HepG2 (cell line): ENCODE measurements at places on chromosomes 5 and 9. TPM values are rescaled to one million over a fixed set of nuclear protein-coding genes. Genes with fewer than 3 reads are reported as not detected.

GRCh38 chr5:172141949-172142319 is 46.1 kb downstream of the STK10 start:
- no peak for DNase-seq
- peaks cover 40% of the 10 kb centered on the region for H3K4me1 ChIP-seq
- H3K4me3 ChIP-seq = no peak overlapping the region
- H3K36me3 ChIP-seq = no peaks in the 10 kb centered on the region
- H3K27me3 ChIP-seq = no peaks in the 10 kb centered on the region

- no peaks in the 10 kb centered on the region for H3K4me1 ChIP-seq
- no peak for DNase-seq
- no peak overlapping the region for H3K27ac ChIP-seq
- no peak overlapping the region for H3K4me3 ChIP-seq
- no peaks in the 10 kb centered on the region for H3K27me3 ChIP-seq
- no peaks in the 10 kb centered on the region for H3K36me3 ChIP-seq
Observed at GRCh38 chr5:9468060-9468388, 77.9 kb downstream of the SEMA5A start.

- no peaks in the 10 kb centered on the region for H3K4me1 ChIP-seq
- H3K27me3 ChIP-seq = no peaks in the 10 kb centered on the region
- no peak overlapping the region for H3K4me3 ChIP-seq
- H3K36me3 ChIP-seq = no peaks in the 10 kb centered on the region
- DNase-seq = no peak
Observed at GRCh38 chr9:79116041-79116440, 455.7 kb upstream of the TLE4 start.

- H3K4me3 ChIP-seq = peak overlapping the region; percentile 22
- peaks cover 55% of the 10 kb centered on the region for H3K27me3 ChIP-seq
- no peak for DNase-seq
Observed at GRCh38 chr5:73451224-73452130, 2.9 kb upstream of the FOXD1 start.

- no peaks in the 10 kb centered on the region for H3K27me3 ChIP-seq
- no peak overlapping the region for H3K27ac ChIP-seq
- DNase-seq = peak; percentile 45
- no peak overlapping the region for H3K4me3 ChIP-seq
Observed at GRCh38 chr5:26700759-26701384, 337.5 kb downstream of the CDH9 start.

GRCh38 chr5:9610969-9611368 is 19.2 kb downstream of the TAS2R1 start:
- H3K27ac ChIP-seq = no peak overlapping the region
- no peak for DNase-seq
- no peaks in the 10 kb centered on the region for H3K4me1 ChIP-seq
- H3K27me3 ChIP-seq = no peaks in the 10 kb centered on the region
- H3K4me3 ChIP-seq = no peak overlapping the region
- H3K36me3 ChIP-seq = no peaks in the 10 kb centered on the region

- no peak for DNase-seq
- peak within 1 kb of the TSS; percentile 16; the same call in 1 of the 2 replicates for H3K4me3 ChIP-seq
- H3K27ac ChIP-seq = no peak within 1 kb of the TSS
- no peaks in the 10 kb centered on the region for H3K27me3 ChIP-seq
- no peaks in the 10 kb centered on the region for H3K36me3 ChIP-seq
Observed at GRCh38 chr9:76905791-76906646, at the start of gene PRUNE2. Gene PRUNE2 (minus strand): TSS chr9:76906114. CDS start chr9:76905963, 151 bp downstream.

- H3K4me1 ChIP-seq = no peaks in the 10 kb centered on the region
- H3K4me3 ChIP-seq = no peak overlapping the region
- H3K27me3 ChIP-seq = no peaks in the 10 kb centered on the region
- no peak for DNase-seq
- H3K27ac ChIP-seq = no peak overlapping the region
- H3K36me3 ChIP-seq = no peaks in the 10 kb centered on the region
Observed at GRCh38 chr5:158819095-158819494, 280.6 kb downstream of the EBF1 start.

DNA sequence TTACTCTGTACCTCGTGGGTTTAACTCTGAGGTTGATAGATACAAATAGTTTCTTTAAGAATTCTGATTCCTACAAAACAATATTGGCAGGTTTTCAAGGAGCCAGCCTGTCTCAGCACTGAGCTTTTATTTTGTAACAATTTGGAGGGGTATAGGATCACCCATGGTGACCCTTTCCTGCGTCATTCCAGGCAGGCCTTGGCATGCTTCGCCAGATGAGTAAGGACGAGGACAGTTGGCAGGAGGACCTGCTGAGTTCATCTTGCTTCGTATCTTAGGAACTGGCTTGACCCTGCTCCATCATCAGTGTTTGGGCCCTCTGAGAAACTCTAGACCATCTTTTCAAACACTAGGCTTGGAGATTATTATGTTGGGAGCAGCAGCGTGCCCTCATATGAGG is 17.9 kb downstream of the ZNF462 start:
- H3K4me3 ChIP-seq = no peak overlapping the region
- H3K36me3 ChIP-seq = no peaks in the 10 kb centered on the region
- H3K27ac ChIP-seq = no peak overlapping the region
- no peaks in the 10 kb centered on the region for H3K4me1 ChIP-seq
- H3K27me3 ChIP-seq = no peaks in the 10 kb centered on the region

DNA sequence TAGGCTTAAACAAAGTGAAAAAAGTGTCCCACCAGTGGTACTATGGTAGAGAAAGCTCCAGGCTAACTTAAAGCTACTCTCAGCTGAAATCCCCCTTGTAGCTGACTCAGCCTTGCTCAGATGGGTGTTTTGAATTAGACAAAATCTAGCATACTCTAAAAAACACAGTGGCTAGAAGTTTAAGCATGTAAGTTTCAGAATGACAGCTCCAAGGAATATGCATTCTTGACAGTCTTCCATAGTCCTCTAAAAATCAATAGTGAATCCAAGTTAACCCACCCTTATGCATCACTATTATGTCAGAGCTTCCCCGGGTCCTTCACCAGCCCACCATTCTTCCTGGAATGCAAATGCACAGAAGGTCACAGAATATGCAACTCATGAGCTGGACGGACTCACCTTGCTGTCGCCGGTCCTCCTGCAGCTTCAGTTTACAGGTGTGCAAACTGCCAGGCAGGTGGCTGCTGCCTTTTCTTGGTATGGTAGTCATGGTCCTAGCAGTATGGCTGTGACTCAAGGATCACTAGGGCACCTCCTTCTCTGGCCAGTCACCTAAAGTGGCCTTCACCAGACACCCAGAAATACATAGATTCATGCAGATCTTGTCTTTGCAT is 668 bp downstream of the RANBP3L start:
- H3K27me3 ChIP-seq = no peaks in the 10 kb centered on the region
- H3K36me3 ChIP-seq = no peaks in the 10 kb centered on the region
- H3K27ac ChIP-seq = no peak overlapping the region
- H3K4me1 ChIP-seq = peaks cover 7% of the 10 kb centered on the region
- H3K4me3 ChIP-seq = no peak overlapping the region
- no peak for DNase-seq

- H3K4me3 ChIP-seq = no peak overlapping the region
- no peaks in the 10 kb centered on the region; the same call in 2 of the 3 replicates for H3K36me3 ChIP-seq
- H3K27ac ChIP-seq = no peak overlapping the region
- DNase-seq = no peak
- H3K4me1 ChIP-seq = peaks cover 38% of the 10 kb centered on the region
- no peaks in the 10 kb centered on the region for H3K27me3 ChIP-seq
Observed at GRCh38 chr9:93317495-93318094, 133.7 kb downstream of the WNK2 start.

The ZCCHC7 gene
- 13.6 and 15.9 TPM in 2 replicates for total RNA-seq

The TPPP gene
- total RNA-seq = 0.04 TPM in 1 of 2 replicates, not detected in the other

The COL5A1 gene
- total RNA-seq = not detected in 2 replicates

The DOCK2 gene
- not detected in 2 replicates for total RNA-seq

The PCDHGB5 gene
- 0.44 TPM in 1 of 2 replicates, not detected in the other for total RNA-seq

The CCDC192 gene
- not detected in 2 replicates for total RNA-seq

The HNRNPK gene
- total RNA-seq = 712 and 973 TPM in 2 replicates
